Thyroid gland (tissue), 4 donors: ENCODE measurements at places on chromosomes 16 and 17. TPM values are rescaled to one million over a fixed set of nuclear protein-coding genes. Genes with fewer than 3 reads are reported as not detected.

DNA sequence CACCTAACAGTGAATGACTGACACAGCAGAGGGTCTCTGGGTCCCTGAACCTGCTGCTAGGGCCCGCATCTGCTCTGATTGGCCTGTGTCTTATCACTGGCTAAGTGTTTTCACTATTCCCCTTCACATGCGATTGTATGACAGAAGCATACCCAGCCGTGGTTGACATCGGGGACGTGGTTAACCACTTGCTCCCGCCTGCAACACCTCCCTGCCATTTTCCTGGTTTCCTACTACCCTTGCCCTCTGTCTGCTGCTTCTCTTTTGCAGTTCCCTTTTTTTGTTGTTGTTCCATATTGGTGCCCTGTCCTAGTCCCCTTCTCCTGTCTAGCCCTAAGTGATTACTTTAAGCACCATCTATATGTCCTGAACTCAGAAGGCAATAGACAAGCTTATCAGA, 177.0 kb downstream of the RGS9 start:
- no peak overlapping the region for H3K4me3 ChIP-seq
- no peaks in the 10 kb centered on the region for H3K36me3 ChIP-seq
- DNase-seq, result no peak

GRCh38 chr17:73156887-73157520, 7.8 kb upstream of the SSTR2 start:
- no peak for DNase-seq
- H3K4me1 ChIP-seq, result no peaks in the 10 kb centered on the region
- H3K4me3 ChIP-seq, result no peak overlapping the region
- no peak overlapping the region for H3K27ac ChIP-seq
- no peaks in the 10 kb centered on the region for H3K36me3 ChIP-seq
- no peaks in the 10 kb centered on the region for H3K27me3 ChIP-seq

The COL1A1 gene
- 23.4 TPM for total RNA-seq

GRCh38 chr17:56737421-56738161, 96.1 kb downstream of the C17orf67 start:
- no peaks in the 10 kb centered on the region for H3K36me3 ChIP-seq
- H3K4me1 ChIP-seq, result no peaks in the 10 kb centered on the region
- DNase-seq, result no peak
- no peaks in the 10 kb centered on the region for H3K27me3 ChIP-seq
- no peak overlapping the region for H3K27ac ChIP-seq

GRCh38 chr17:37375706-37376105, at the start of gene C17orf78:
C17orf78 (plus strand) TSS chr17:37375985; CDS start chr17:37376093, 108 bp downstream.
- H3K27me3 ChIP-seq, result no peaks in the 10 kb centered on the region
- no peak within 1 kb of the TSS for H3K4me3 ChIP-seq
- H3K36me3 ChIP-seq, result no peaks in the 10 kb centered on the region
- DNase-seq, result no peak

DNA sequence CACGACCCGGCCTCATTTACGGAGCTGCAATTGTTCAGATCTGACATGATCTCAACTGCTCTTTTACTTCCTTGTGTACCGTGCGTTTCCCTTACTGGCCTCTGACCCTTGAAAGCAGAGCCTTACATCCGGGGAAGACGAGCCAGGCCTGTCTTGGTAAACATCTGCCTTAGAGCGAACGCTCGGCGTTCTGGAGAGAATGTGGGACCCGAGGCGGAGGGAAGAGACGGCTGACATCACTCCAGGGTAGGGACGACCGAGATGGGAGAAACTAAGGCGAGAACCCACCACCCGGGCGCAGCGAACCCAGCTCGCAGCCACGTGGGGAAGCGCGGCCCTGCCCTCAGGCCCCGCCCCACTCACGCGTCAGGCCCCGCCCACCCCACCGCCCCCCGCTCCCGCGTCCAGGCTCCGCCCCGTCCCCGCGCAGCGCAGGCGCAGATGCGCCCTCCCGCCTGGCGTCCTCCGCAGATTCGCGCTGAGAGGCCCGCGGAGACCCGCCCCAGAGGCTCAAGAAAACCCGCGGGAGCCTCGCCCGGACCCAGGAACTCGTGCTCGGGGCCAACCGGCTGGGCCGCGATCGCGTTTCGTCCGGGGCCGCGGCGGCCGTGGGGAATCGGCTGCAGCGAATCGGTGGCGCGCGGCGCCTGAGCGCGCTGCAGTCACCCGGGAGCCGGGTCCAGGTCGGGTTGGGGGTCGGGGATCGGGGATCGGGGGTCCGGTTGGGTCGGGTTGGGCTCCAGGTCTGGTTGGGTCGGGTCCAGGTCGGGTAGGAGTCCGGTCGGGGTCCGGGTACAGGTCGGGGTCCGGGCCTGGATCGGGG, at the start of gene TELO2:
Gene TELO2, plus strand, starts transcription at position 438 of the 823 bp plus-strand sequence. CDS start 922 bp downstream, outside the sequence.
- H3K36me3 ChIP-seq, result peaks cover 17% of the 10 kb centered on the region
- H3K4me3 ChIP-seq, result peak within 1 kb of the TSS; percentile 48
- peak within 1 kb of the TSS; percentile 81 for H3K27ac ChIP-seq
- peak; percentile 71 for DNase-seq

DNA sequence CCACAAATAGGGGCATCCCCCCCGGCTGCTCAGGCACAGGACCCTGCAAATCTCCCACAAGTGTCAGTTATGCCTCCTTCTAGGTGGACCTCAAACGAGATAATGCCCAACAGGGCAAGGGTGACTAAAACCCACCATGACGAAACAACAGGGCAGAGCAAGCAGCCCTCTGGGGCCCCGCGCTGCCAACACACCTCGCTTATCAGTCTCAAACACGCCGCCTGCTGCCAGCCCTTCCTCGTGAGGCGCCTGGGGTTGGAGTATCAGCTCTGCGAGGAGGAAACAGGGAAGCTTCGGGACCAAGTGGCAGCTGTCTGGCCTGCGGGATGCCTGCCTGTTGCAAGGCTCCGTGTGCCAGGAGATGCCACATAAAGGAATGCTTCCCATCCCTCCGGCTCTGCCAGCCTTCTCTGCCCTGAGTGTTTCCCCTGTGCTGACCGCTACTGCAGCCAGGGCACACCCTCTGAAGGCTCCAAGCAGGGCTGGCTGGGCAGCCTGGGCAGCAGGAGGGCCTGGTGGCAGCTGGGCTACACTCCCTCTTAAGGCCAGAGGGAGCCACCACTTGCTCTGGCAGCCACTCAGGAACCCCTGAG, 2.5 kb downstream of the SMIM5 start:
- peak overlapping the region; percentile 98 for H3K27ac ChIP-seq
- no peak overlapping the region for H3K4me3 ChIP-seq
- no peaks in the 10 kb centered on the region for H3K36me3 ChIP-seq
- DNase-seq, result peak; percentile 62
